Large intestine (tissue), 12 donors: ENCODE measurements at places on chromosomes 4 and X. TPM values are rescaled to one million over a fixed set of nuclear protein-coding genes. Genes with fewer than 3 reads are reported as not detected.

- DNase-seq = no peak
These were observed 21.1 kb downstream of the KIT start for GRCh38 chr4:54678826-54679225.

DNA sequence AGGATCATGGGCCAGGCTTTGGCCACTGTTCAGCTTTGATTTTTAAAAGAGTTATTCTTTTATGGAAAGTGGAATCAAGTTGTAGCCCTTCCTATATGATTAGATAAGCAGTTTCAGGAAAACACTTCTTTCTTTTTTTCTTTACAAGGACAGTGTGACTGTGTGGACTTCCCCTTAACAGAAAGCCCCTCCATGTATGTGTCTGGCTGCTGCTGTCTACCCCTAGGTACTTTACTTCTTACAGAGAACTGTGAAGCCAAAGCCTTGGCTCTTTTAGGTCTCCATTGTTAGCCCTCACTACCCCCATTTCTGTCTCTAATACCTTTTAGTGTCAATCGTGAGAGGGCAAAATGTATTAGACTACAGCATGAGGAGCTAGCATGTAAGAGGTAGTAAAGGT, 19.1 kb downstream of the VSIG1 start:
- no peak for DNase-seq

RBM46 gene
- polyA plus RNA-seq = 0.06 TPM

- no peak for DNase-seq
These were observed 17.7 kb upstream of the HERC5 start for GRCh38 chr4:88439161-88439760.

DNA sequence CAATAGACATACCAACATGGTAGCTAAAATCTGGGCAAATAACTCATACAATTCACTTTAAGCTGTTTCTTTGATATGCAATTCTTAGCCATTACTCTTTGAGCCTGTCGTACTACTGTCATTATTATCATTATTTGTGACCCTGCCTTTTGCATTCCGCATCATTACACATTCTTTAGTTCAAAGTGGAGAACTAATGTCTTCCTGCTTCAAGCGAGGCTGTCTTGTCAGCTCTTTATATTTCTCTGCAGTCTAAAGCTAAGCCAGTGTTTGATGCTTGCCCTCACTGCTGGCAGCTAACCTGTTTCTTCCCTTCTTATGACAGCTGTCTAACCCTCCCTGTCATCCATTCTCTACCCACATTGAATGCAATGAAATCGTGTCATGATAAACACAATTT, 186.8 kb downstream of the FAT4 start:
- no peak for DNase-seq

DNA sequence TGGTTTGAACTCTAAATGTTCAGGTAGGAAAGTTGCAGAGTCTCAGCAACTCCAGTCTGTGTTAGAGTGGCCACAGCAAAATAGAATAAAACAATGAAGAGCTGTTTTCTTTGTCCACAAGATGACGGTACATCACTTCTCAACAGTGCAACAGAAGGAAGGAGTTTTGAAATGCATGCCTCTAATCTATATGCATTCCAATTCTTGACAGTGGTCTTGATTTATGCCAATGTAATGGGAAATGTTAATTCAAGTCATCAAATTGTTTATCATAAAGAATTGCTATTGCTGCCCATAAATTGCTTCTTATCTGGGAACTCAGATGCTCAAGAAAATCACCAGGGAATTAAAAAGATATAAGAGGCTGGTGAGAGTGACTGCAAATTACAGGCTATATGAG, 195.5 kb upstream of the PRPS2 start:
- DNase-seq = no peak
